KBM-7 (cell line): ENCODE measurements at places on chromosomes 7 and 10.
A peak's percentile ranks its signal among the peaks of the same experiment; 100 is the strongest.

DNA sequence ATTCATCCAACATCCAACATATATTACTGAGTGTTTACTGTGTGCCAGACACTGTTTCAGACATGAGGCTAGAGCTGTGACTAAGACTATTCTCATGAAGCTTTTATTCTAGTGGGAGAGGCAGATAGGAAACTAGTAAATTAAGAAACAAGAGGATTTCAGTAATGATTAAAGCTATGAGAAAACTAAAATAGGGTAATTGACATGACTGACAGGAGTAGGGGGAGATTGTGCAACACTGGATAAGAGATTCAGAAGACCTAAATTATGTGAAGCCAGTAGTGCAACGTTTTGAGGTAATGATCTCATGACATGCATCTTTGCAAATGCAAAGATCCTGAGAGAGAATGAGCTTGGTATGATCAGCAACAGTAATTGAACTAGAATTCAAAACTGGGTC, 48.6 kb upstream of the MKLN1 start:
- DNase-seq: no peak

DNA sequence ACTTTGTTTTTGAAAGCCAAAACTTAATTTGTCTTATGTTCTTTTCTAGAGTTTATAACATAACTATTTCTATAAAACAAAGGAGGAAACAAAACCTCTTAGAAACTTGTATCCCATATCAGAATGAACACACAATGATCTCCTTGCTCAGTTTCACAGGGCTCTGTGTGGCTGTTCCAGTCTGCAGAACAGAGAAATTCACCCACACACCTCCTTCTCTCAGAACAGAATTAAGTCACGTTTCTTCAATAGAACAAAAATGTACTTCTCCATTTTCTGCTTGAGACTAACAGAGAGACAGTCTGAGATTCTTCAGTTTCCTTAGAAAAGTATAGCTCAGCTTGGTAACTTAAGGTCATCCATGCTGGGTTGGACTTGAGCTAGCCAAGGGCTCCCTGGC, 15.8 kb upstream of the DOCK1 start:
- no peak for DNase-seq

DNA sequence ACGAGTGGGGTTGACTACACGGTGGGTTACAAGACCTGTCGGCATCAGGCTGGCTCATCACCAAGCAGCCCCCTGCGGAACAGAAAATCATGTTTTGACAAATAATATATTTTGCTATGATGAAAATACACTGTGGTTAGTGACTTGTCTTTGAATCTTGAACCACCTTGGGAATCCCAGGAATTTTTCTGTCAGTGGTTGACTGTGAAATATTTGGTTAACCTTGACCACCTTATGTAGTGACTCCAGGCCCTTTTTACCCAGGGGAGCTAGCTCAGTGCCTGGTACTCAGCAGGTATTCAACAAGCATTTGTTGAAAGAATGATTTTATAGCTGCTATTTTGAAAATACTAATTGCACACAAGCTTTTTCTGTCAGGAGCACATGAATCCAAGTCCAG, 406.0 kb downstream of the PHF14 start:
- DNase-seq: no peak

GRCh38 chr7:92740700-92741126, 95.7 kb downstream of the CDK6 start:
- DNase-seq: no peak

DNA sequence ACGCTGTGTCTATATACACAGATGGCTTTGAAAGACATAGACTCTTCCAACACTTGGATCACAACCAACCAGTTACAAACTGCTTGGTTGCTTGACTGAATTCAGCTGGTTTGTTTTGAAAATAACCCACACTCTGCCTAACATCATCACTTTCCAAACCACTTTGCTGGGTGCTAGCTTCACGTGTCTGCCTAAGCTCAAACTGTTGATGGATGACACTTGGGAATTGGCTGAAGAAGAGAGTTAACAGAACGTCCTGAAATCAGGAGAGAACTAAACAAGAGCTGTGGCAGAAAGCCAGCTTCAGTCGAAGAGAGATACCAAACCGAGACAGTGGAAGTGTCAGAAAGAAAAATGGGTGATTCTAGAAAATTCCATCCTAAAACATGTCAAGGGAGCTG, 420.8 kb upstream of the AUTS2 start:
- DNase-seq: no peak

DNA sequence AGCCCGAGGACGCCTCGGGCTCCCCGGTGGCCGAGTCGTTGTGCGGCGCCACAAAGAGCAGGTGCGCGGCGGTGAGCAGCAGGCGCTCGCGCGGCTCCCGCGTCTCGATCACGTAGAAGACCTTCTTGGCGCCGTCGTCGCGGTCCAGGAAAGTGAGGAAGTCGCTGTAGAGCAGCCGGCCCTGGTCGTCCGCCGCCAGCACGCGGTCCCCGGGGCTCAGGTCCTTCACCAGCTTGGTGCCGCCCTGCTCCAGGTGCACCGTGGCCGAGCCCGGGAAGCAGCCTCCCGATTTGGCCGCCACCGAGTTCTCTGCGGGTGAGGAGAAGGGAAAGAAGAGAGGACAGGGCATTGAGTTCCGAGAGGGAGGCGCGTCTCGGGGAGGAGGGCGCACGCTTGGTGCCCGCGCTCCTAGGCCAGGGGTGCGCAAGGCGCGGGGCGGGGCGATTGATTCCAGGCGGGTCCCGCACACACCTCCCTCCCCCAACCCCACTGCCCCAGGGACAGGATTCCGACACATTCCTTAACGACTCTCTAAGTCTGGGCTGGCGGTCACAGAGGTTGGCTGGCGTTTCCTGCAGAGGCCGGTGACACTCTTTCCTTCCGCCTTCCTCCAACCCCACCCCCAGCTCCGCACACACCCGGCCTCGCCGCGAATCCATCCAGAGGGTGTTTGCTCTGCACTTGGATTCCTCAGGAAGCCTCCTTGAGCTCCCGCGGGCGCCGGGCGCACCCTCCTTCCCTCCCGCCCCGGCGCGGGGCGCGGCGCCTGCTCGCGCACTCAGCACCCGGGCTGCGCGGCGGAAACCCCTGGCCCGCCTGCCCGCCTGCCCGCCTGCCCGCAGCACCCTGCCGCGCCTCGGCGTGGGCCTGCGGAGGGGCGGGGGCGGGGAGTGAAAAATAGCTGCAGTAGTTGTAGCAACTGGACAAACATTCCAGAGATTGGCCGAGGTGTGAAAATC, 8.6 kb downstream of the SHH start:
- peak; percentile 87 for DNase-seq

DNA sequence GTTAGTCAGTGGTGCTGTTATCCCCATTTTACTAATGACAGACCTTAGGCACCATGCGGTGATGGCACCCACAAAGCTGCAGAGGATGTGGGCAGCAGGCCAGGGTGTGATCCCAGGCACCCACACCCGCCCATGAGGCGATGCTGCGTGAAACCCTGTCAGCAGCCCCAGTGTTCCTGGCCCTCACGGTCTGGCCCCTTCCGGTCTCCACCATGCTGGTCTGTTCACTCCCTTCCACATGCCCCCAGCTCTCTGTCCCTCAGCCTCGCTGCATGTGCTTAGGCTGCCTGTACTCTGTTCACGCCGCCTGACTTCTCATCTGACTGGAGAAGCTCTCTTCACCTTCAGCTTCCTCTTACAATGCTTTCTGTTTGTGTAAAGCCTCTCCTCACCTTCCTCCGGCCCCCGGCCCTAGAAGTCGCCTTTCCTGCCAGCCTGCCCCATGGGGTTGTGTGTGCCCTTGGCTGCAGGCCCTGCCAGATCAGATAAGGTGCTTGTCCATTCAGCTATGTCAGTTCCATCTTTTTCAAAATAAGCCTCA, 17.6 kb upstream of the ORAI2 start:
- peak; percentile 29 for DNase-seq

DNA sequence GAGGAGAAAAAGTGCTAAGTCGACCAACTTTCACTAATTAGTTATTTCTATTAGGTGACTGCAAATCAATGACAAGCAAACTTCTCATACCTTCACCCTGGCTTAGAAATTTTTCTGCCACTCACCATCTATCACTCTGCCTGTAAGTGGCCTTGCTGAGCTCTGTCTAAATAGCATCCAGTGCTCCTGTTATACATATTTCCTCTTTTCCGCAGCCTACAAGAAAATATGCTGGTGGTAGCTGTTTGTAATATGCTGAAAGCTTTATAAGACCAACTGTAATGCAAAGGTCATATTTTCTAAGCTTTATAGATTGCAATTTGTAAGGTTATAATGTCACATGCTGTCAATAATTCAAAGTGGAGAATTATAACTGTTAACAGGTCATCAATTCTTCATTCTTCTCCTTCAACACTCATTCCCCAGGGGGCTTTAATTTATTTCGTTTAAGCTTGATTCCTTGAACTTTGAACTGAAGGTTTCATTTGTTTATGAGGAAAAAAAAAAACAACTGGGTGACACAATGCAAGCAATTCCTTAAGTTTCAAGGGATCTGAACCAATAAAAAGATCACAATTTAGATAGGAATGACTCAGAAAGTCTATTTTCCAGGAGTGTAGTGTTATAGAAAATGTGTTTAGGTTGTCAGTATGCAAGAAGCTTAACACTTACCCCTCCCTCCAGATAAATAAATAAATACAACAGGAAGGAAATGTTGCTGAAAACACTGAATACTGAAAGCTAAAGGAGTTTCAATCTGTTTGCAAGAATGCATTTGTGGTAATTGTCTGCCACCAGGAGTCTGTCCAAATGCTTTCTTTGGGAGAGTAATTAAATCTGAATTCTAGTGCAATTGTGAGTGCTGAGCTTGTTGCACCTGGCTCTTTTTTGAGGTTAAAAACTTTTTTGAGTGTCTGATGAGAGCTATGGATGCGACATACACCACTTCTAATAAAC, 183.7 kb downstream of the SORCS1 start:
- no peak for DNase-seq

DNA sequence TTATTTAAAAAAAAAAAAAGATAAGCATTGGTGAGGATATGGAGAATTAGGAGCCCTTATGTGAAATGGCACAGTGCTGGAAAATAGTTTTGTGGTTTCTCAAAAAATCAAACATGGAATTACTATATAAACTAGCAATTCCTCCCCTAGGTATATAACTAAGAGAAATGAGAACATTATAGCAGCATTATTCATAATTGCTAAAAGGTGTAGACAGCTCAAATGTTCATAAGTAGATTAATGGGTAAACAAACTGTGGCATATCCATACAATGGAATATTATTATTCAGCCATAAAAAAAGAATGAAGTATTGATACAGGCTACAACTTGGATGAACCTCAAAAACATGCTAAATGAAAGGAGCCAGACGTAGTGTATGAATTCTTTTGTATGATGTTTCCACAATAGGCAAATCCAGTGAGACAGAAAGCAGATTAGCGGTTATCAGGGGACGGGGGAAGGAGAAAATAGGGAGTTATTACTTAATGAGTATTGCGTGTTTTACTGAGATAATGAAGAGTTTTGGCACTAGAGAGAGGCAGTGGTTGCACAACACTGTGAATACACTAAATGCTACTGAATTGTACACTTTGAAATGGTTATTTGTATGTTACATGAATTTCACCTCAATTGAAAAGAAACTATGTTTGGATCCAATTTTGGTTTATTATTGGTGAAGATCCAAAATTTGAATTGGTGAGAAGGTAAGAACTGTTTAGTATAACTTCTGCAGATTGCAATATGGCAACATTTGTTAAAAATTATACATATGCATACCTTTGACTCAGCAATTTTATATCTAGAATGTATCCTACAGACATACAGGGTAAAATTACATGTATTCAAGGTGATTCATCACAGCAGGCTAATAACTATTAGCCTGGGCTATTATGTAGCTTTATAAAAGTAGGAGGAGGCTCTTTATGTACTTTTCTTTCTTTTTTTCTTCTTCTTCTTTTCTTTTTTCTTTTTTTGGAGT, 69.7 kb downstream of the VCL start:
- DNase-seq: no peak

GRCh38 chr10:110407301-110408170, 90.2 kb upstream of the DUSP5 start:
- no peak for DNase-seq

- DNase-seq: no peak
These were observed 65.0 kb downstream of the ZEB1 start for GRCh38 chr10:31383810-31384588.

DNA sequence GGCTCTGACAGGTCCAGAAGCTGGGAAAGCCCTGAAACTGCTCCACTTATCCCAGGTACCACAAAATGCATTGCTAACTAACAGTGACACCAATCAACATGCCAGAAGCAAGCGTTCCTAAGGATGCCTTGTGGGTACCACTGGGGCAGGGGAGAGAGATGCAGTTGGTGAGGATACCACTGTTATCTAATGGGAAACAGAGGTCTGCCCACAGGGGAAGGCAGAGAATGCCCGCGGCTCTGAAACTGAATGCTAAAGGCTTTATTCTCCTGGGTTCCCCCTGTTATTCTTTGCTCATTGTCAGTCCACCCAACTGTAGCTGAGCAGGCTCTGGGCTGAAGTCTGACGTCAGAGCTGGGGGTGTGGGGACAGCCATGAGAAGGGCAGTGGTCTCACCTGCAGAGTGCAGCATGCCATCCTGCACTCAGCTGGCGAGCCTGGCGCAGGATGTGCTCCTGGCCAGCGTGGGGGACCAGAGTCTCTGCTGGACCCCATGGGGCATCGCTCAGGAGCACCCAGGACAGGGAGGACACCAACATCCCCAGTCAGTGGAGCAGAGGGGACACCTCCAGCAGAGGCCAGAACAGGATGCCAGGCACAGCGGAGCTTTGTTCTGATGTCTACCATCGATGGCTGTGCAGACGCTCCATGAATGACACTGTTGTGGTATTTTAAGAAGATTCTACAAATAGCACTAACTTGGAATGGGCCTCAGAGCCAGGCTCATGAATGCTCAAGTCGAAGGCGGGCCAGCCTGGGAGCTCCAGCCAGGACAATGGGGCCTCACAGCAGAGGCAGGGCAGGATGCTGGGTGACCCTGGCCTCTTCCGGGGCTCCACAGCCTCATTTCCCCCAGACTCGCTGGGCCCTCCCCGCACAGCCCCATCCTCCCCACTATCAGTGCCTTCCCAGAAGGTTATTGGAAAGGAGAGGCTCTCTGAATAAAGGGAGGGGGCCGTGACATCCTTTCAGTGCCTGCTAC, 95.8 kb downstream of the ARHGAP22 start:
- DNase-seq: no peak

GRCh38 chr7:34361663-34362250, 296.3 kb upstream of the NPSR1 start:
- DNase-seq: no peak

DNA sequence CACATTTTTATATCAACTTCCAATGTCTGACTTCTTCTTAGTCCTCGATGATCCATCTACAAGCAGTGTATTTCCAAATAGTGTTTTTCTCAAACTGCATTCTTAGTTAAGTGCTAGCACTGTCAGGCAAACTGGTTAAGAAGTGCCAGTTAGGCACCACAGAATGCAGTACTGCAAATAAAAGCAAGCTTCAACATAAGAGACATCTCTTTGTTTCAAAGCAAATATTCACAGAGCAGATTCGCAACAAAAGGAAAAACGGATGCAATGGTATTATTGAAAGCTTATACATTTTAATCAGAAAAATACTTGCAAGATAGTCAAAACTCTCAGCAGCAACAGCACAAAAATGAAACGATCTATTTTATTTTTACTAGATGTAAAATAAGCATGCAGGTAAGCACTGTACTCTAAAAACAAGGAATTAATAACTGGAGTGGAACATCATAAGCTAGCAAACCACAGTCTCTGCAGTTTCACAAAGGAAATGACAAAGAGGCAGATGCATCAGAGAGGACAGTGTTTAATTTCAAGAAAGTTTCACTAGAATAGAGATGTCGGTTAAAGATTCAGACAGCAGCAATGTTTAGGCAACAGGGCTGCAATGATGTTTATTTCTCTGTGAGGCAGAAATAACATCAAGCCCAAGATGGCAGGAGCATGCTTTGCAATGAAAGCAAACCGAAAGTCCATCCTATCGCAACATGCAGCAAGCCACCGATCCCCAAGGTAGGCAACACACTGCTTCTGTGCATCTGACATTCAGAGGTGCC, 82.0 kb downstream of the FGFR2 start:
- no peak for DNase-seq
